ENCODE measurements at places on chromosomes 16 and 17.

DNA sequence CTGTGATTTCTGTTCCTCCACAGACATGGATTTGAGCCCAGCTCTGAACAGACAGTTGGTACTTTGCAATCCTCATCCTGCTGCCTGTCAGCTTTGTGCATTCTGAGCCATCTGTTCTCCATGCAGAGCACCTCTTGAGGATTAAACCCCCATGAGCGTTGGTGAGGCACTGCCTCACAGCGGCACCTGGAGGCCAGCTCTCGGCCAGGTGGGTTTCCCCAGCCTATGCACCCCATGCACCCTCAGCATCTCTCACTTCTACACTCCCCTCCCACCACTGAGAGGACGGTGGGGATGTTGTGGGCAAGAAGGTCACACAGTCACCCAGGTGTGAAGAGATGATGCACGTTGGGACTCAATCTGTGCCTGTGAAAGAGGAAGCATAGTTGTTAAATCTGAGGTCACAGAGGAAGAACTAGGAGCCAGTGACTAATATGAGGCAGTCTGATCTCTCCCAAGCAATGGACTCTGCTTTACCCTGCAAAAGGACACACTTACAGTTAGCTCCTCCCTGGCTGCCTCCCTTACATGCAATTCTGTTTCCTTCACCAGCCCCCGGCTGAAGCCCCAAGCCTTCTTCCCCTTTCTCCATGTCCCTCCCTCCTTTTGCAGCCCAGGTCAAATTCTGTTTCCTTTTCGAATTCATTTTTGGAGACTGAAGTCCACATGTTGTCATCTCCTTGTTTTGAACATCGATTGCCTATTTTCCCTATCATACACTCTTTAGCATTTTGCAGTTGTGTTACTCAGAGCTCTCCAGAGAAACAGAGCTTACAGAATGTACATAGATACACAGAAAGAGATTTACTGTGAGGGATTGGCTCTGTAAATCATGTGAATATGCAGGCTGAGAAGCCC is 58.5 kb downstream of the HS3ST3B1 start:
- DNase-seq, result no peak

GRCh38 chr16:85856585-85856984 is 42.4 kb upstream of the IRF8 start:
- no peak for DNase-seq

GRCh38 chr17:63305857-63306256 is 140.2 kb downstream of the CYB561 start:
- no peak for DNase-seq

GRCh38 chr17:82890339-82890730 is 50.5 kb upstream of the ZNF750 start:
- no peak for DNase-seq

DNA sequence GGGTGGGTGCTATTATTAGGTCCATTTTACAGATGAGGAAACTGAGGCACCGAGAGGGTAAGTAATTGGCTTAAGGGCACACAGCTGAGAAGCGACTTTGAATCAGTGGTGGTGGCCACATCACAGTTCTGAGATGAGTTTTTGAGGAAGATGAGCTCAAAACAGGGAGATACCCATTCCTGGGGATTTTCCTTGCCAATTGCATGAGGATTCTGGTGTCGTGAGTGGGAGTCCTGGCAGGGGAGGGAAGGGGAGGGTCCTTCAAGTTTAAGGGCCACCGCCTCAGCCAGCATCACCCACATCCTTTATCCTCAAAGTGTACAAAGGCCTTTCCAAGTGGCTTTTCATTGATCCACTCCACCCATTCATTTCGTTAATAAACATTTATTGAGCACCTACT is 45.3 kb downstream of the IL21R start:
- DNase-seq, result no peak

Measured in bronchial epithelial cell (primary cell).